Substantia nigra (tissue), 51 donors: ENCODE measurements at places on chromosomes 2 and 18.

- DNase-seq: no peak
These were observed 8.0 kb upstream of the SESTD1 start for GRCh38 chr2:179272406-179273192.

- no peak for DNase-seq
These were observed 22.2 kb downstream of the INPP5D start for GRCh38 chr2:233082222-233082930.

DNA sequence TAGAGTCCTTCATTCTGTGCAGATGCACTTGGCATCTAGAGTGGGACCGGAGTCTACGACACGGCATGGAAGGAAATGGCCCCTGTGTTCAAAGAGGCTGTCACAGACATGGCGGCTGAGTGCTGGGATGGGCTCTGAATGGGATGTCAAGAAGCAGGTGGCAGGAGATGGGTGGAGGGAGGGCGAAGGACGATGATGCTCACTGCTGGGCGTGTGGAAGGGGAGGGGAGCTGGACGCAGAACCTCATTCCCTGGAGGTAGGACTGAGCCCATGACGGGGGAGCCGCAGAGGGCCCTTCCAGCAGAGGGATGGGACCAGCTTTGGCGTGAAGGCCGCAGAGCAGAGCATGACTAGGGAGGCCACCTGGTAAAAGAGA is 18.8 kb upstream of the ALPI start:
- DNase-seq: no peak

DNA sequence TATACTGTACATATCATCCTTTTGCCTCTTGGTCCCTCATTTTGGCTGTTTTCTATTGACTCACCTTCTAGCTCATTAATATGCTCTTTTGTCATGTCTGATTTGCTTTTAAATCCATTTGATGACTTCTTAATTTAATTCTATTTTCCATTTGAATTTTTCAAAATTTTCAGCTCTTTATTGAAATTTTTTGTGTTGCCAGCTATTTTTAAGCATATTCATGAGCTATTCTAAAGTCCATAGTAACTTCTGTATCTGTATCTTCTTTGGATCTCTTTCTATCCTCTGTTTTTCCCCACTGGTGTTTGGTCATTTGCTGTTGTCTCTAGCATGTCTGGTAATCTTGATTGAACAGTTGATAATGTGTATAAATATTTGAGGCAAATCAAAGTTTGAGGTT is 227.8 kb downstream of the NDUFA10 start:
- DNase-seq: no peak

- no peak for DNase-seq
These were observed 29.1 kb downstream of the ALMS1 start for GRCh38 chr2:73414696-73415095.

GRCh38 chr18:32803568-32803967 is 30.7 kb upstream of the KLHL14 start:
- no peak for DNase-seq

DNA sequence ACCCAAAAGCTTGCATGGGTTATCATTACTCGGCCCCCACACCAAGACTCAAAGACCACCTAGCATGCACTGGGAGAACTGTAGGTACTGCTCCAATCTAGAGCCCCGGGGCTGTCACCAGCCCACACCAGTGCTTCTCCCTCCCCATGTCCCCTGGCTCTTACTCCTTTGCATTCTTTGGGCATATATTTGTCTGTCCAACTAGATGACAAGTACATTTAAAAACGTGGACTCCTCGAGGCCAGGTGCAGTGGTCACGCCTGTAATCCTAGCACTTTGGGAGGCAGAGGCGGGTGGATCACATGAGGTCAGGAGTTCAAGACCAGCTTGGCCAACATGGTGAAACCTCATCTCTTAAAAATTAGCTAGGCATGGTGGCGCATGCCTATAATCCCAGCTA is 7.8 kb downstream of the AFG3L2 start:
- no peak for DNase-seq

- no peak for DNase-seq
These were observed 293.6 kb upstream of the THUMPD2 start for GRCh38 chr2:40072442-40073232.

DNA sequence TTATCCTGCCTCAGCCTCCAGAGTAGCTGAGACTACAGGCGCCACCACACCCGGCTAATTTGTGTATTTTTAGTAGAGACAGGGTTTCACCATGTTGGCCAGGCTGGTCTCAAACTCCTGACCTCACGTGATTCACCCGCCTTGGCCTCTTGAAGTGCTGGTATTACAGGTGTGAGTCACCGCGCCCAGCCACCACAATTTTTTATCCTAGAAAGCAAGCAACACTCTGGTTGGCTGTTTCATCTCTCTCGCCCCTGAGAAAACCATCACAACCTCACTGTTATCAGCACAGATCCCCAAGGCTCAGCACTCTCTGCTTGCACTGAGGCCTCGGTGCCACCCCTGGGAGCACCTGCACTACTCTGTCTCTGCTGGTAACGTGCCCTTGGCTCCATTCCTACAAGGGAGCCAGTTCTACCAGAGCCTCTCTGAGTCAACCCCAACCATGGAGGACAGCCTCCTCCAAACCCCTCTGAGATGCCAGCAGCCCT is 134.8 kb upstream of the AGAP1 start:
- no peak for DNase-seq
